Activated naive CD4-positive, alpha-beta T cell treated with anti-CD3 and anti-CD28 coated beads, Interleukin-2, amount 50 U/mL, for 72 hours (primary cell): ENCODE measurements at places on chromosomes 4 and X. TPM values are rescaled to one million over a fixed set of nuclear protein-coding genes. Genes with fewer than 3 reads are reported as not detected.

The SERPINA7 gene
- total RNA-seq: not detected

The ENPEP gene
- total RNA-seq: not detected

The TRIM60 gene
- not detected for total RNA-seq

The PAGE1 gene
- total RNA-seq: not detected

The PABPC5 gene
- total RNA-seq: not detected

The SERTM2 gene
- not detected for total RNA-seq

The CT55 gene
- total RNA-seq: not detected

The C4orf36 gene
- total RNA-seq: not detected

The REELD1 gene
- total RNA-seq: 0.16 TPM

The ADAM29 gene
- total RNA-seq: not detected

The PAGE4 gene
- total RNA-seq: not detected

The TEX13C gene
- not detected for total RNA-seq

The FDCSP gene
- total RNA-seq: not detected

The SH2D1A gene
- total RNA-seq: 30.5 TPM

The YY2 gene
- 0.54 TPM for total RNA-seq

The SPANXN4 gene
- not detected for total RNA-seq

The SPP1 gene
- not detected for total RNA-seq

The CT45A10 gene
- total RNA-seq: not detected

The AMBN gene
- not detected for total RNA-seq

The ADGRG4 gene
- total RNA-seq: not detected

The PDE5A gene
- total RNA-seq: 0.80 TPM

The CASP3 gene
- total RNA-seq: 58.7 TPM

The INTU gene
- total RNA-seq: 0.75 TPM
